Tibial nerve (tissue), 4 donors: ENCODE measurements at places on chromosomes 6 and 20.

GRCh38 chr6:83292900-83293843 lies 100.0 kb downstream of the RWDD2A start:
- DNase-seq, result no peak

DNA sequence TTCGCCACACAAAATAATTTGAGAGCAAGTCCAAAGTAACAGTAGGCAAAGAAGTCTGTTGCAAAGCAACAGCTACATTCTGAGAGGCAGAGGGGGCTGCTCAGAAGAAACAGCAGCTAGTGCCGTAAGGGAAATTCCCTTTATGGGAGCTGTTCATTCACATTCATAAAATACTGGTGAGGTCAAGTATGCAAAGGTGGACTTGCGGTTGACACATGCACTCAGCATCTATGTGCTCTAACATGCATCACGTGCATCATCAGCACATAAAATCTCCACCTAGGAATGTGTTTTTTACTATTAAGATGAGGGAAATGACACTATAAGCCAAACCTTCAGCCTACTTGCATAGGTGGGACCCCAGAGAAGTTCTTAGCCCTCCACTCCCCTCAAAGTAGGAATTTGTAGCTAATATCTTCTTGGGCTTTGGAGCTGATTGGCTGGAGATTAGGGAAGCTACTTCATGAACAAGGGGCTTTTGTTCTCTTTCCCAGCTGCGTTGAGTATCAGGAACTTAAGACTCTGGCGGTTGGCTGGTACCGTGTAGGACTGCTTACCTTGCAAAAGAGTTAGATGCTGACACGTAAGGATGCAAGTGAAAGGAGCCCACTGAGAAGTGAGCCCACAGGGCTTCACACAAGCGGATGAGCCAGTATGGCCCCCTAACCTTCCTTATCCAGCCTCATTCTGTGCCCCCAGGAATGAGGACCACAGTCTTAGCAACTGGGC lies 12.4 kb downstream of the CST3 start:
- DNase-seq, result no peak

DNA sequence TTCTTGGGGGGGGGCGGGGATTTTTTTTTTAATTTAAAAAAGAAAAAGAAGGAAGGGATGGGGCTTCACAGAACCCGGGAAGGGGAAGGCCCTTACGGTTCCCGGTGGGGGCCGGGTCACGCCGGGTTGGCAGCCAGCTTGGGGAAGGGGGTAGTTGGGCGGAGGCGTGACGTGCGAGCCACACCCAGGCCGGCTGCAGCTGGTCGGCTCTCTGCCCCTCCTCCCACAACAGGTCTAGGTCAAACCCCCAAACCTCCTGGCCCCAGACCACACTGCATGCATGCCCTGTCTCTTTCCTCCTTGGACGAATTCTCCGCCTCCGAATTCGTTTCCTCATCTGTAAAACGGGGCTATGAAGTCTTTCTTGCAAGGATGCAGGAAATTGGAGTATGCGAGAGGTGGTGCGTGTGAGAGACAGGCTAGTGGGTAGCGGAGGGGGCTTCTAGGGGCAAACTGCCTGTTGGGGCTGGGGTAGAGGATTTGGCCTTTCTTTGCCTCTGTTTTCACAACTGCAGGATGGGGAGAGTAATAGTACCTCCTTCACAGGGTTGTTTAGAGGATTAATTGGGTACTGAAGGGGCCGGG lies 828 bp downstream of the HCK start:
- no peak for DNase-seq

GRCh38 chr6:64074981-64075380 lies 439.4 kb downstream of the PHF3 start:
- no peak for DNase-seq

- no peak for DNase-seq
Observed at GRCh38 chr6:165244524-165245247, 64.7 kb downstream of the C6orf118 start.

DNA sequence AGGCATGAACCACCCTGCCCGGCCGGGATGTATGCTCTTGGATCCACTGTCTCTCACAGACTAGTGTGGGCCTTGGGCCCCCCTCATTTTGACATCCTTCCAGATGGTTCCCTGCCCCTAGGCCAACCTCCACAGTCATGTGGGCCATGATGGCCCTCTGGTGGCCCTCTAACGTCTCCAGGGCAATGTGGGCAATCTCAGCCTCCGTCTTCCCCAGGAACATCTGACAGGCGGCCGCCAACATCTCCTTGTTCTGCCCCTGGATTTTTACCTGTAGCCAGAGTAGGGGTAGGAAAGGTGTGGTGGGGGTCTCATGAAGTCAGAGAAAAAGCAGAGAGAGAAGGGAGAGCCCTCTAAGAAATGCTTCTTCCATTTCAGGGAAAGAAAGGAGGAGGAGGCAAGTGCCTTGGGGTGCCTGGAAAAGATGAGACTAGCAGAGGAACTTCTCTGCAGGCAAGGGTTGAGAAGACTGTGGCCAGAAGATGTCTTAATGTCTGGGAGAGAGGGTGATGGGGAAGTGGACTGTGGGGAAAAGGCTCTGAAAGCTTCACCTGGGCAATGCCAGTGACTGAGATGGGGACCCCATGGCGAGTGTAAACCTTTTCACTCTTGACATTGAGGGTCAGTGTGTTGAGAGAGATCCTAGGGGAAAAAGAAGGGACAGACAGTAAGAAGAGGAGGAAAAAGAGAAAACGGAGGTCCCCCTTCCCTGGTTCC lies 1.3 kb downstream of the FLOT1 start:
- DNase-seq, result no peak

GRCh38 chr20:56155625-56156024 lies 92.9 kb upstream of the MC3R start:
- DNase-seq, result no peak

DNA sequence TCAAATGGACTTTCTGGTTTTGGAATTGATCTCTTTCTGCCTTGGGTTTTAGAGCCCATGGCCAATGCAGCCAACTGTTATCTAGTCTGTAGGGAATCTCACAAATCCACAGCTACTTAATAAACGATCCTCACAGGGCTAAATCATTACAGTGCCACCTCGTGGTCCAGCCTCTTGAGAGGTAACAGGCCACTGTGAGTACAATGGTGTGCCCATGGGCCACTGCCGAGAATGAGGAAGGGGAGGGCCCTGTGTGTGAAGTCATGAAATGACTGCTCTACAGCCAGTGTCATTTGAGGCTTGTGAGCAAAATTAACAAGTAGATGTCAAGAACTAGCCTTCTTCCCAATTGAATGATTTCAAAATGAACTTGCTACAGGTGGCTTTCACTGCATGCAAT lies 54.3 kb upstream of the GMPR start:
- no peak for DNase-seq
